ENCODE measurements at places on chromosomes 3 and 15.

DNA sequence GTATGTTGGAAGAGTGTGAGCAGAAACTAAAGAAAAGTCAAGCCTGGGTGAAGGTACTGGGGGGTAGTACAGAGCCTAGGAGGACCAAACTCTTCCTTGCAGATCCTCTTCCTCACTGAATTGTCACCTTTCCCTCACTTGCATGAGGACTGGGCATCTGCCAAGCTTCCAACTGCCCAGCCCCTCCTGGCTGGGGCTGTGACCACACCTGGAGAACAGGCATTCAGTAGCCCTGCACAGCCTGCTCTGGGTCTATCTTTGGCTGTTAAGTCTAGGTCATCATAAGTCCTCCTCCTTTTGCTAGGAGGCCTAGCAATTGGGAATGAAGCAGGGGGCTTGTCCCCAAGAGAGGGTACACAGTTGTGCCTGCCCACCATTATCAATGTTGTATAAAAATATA, 55.2 kb downstream of the CAPN7 start:
- DNase-seq: no peak

DNA sequence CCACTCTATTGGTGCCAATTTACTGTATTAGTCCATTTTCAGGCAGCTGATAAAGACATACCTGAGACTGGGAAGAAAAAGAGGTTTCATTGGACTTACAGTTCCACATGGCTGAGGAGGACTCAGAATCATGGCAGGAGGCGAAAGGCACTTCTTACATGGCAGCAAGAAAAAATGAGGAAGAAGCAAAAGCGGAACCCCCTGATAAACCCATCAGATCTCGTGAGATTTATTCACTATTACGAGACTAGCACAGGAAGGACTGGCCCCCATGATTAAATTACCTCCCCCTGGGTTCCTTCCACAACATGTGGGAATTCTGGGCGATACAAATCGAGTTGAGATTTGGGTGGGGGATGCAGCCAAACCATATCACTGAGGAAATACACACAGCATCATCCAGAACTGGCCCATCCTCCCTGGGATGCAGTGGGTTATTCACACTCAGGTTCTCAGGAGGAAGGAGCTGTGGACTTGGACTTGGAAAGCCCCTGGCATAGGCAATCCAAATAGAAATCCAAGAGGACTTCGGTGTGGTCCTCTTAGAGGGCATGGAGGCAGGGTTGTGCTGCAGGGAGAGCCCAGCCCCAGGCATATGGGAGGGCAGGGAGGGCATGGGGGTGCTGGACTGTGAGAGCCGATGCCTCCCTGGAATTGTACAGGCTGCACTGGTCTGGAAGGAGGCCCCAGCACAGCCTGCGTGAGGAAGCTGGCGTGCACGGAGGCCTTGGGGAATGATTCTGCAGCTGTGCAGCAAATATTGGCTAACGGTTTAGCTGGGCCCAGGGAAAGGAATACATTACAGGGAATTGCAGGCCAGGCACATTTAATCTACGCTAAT, 62.9 kb downstream of the EFCAB12 start:
- DNase-seq: no peak

- DNase-seq: no peak
Measured at GRCh38 chr3:53250881-53251605, 4.8 kb downstream of the TKT start.

GRCh38 chr3:172307141-172307560, 141.1 kb downstream of the GHSR start:
- no peak for DNase-seq

GRCh38 chr15:65869954-65870871, 922 bp downstream of the RAB11A start:
- DNase-seq: no peak

DNA sequence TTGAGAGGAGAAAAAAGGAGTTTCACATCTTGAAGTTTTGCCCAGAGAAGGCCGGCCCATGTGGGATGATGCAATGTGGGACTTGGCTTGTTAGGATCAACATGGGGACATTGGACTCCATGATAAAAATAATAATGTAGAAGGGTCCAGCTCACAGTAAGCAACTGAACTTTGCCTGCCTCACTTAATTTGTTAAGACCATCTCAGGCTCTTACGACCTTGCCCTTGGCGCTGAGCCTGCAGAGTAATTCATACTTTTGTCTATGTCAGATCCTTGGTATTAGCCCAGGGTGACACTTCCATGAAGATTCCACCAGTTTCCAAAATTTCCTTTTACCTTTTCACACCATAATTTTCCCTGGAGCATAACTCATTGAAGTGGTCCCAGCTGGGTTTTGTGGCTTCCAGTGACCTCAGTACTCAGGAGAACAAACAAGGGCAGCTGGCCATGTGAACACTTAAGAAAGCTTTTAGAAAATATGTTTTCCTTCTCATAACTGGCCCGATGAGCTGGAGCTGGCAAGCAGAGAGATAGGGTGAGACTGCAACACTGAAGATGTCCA, 315.4 kb upstream of the RASGRP1 start:
- no peak for DNase-seq

GRCh38 chr3:126907557-126907956, 75.4 kb upstream of the PLXNA1 start:
- no peak for DNase-seq

GRCh38 chr3:43871627-43872245, 181.0 kb downstream of the ABHD5 start:
- DNase-seq: no peak

- no peak for DNase-seq
Measured at GRCh38 chr3:16841904-16842271, 42.9 kb upstream of the PLCL2 start.

- DNase-seq: no peak
Measured at GRCh38 chr3:127411083-127411727, 123.4 kb upstream of the PRR20G start.

DNA sequence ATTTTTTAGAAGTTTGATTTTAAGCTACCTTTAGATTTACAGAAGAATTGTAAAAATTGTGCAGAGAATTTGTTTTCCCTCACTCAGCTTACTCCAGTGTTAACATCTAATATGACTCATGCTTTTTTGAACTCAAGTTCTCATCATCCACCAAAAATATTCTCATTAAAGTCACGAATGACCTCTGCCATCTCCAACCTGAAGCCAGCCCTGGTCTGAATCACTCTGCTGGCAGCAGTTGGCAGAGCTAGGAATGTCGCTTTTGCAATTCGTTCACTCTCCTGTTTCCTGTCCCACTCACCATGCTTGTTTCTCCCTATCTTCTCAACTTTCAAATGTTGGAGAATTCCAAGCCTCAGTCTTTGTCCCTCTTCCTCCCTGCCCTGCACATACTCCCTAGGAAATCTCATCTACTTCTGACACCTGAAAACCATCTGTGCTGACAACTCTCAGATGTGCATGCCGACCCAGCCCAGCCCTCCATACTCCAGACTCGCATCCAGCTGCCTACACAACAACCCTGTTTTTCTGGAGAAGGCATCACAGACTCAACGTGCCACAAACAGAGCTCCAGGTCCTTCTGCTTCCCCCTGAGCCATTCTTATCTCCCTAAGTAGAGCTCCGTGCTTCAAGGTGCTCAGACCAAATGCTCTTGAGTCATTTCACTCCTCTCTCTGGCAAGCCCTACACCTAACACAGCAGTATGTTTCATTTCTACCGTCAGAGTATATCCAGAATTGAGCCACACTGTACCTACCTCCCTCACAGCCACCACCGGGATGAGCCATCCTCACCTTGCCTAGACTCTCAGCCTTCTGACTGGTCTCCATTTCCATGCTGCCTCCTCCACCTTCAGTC, 24.9 kb downstream of the PRR23E start:
- DNase-seq: no peak

GRCh38 chr3:79016587-79017376, 751.0 kb downstream of the ROBO1 start:
- DNase-seq: no peak

- DNase-seq: no peak
Measured at GRCh38 chr3:58535531-58536500, 1.2 kb downstream of the ACOX2 start.

DNA sequence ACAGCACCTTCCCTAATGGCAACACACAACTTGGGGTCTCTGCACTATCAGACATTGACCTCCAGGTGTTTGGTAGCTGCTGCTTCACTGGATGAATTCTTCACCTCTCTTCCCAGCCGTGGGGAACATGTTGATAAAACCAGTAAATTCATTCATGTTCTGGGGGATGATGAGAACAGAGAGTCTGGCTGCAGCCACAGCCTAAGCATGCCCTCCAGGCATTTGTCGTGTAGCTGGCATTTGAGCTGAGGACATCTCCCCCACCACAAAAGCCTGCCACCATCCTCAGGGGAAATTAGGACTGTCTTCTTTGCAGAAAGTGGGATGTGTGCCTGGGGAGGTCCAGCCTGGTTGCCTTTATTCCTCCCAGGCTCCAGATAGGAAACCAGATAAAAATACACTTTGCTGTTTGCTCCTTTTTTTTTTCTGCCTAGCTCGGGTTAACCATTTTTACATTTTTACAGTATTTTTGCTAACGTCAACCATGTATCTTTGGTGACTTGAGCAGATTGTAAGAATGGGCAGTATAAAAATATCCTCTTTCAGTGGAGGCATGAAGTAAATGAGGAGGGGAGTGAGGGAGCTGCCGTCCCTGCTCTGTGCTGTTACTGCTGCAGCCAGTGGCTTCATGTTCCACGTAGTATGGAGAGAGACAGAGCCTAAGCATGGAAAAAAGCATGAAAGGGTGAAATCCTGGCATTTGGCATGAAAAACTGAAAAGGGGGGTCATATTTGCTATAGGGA, 444.0 kb downstream of the EPHB1 start:
- no peak for DNase-seq

DNA sequence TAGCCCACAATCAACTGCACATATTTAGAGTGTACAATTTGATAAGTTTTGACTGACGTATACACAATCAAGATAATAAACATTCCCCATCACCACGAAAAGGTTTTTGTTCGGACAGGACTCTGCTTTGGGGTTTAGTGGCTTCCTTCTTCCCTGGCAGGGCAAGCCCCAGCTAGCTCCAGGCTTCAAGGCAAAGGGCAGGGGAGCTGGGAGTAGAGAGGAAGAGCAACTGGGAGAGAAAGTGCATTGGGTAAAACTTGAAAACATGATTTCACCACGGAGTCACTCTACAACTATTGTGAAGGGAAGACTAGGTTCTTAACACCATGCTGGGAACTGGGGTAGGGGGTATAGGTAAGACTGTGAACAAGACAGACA, 185.1 kb upstream of the UBE2E1 start:
- DNase-seq: no peak

DNA sequence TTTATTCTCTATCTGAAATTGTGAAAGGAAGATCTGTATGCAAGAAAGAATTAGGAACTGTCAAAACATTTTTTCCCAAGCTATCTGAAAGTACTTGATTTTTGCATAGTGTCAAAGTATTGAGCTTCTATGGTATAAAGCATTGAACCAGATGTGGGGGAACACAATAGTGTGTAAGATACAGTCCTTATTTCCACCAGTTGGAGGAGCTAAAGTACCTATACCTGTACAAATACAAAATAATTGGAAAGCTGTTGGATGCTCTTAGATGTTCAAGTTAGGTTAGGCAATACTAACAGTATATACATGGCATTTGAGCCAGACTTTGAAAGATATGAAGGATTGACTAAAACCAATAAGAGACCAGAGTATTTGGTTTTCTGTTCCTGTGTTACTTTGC, 148.4 kb downstream of the B3GALNT1 start:
- no peak for DNase-seq

GRCh38 chr15:63759752-63760151, 74.0 kb downstream of the HERC1 start:
- DNase-seq: no peak

DNA sequence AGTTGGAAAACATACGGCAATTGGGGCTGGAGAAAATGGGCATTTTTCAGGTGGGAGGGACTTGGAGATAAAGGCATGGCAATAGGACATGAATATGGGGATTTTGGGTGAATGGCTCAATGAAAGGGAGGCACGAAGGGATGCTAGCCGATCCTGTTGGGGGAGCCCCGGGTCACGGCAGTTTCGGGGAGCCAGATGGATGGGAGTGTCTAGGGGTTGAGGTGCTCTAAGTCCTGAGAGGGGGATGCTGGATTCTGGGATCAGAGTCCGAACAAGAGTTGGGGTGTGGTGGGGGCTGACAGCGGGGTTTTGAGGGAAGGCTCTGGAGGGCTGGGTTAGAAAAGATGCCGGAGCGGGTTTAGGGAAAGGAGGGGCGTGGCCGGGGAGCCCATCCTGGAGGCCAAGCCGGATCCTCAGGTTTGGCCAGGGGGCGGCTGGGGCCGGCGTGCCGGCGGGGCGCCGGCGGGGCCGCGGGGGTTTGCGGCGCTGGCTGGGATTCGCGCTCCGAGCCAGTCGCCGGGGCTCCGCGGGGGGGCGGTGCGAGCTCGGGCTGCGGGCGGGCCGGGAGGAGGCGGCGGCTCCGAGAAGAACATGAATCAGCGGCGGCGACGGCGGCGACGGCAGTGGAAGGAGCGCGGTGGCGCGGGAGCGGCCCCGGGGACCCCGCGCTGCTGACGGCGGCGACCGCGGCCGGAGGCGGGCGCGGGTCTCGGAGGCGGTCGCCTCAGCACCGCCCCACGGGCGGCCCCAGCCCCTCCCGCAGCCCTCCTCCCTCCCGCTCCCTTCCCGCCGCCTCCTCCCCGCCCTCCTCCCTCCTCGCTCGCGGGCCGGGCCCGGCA, at the start of gene TYRO3:
Gene TYRO3 (plus strand): TSS at position 813 of the 839 bp plus-strand sequence. CDS start 46 bp downstream, outside the sequence.
- DNase-seq: no peak

DNA sequence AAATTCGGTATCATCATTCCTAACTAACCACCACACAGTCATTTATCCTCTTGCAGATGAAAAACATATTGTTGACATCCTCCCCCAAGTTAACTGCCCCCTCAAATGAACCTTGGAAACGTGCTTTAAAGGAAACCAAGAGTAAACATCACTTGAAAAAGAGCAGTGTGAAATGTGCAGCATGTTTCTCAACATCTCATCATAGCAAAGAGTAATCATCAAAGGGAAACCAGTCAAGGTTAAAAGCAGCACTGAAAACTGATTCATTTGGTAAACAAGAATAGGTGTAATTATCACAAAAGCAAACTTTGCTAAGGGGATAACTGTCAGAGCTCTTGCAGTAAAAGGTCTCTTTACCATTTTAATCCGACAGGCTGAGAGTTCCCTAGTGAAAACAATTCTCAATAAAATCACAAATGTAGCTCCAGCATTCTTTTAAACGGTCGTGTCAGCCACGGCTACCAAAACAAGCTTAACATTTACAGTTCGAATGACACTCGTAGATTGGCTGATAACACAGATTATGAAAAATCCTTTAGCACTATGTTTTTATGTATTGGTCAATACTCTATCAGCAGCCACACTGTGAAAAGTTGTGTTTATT, 461.0 kb downstream of the GBE1 start:
- DNase-seq: no peak
